IPS DF 6.9 (cell line): ENCODE measurements at places on chromosomes 6 and 20.

GRCh38 chr6:46715141-46715540 lies 20.0 kb downstream of the PLA2G7 start:
- no peak for DNase-seq

DNA sequence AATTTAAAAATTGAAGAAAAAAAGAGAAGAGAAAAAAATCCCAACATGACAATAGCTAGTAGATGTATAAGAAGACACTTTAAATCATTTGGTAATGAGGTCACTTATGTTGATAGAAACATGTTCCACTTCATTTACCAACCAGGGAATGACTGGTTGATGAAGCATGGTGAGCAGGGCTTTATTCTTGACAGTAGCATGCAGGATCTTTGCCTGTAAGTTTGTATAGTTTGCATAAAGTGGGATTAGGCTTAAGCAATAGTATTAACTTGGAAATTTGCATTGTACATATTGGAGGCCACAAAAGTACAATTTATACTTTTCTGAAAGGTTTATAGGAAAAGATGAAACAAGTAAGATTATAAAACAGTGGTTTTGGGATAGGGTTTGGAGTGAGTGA lies 67.0 kb downstream of the NOX3 start:
- no peak for DNase-seq

- no peak for DNase-seq
Observed at GRCh38 chr20:48421547-48421946, 406.3 kb downstream of the PREX1 start.

DNA sequence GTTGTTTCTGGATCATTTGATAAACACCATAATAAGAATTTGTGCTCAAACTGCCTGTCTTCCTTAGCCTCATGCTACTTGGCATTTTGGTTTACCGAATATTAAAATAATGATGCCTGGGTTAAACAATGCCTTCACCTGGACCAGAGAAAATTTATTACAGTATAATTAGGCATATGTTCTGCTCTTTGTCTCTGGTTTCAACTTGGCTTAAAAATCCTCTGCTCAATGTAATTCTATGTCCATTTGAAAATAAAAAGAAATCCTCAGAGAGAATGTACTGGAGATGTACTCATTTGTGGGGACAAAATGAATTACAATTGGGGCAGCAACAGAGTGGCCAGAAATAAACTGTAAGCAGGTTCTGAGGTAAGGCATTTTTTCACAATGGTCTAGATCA lies 95.0 kb downstream of the DST start:
- no peak for DNase-seq

GRCh38 chr6:106626485-106626884 lies 2.8 kb downstream of the RTN4IP1 start:
- no peak for DNase-seq

GRCh38 chr6:158028421-158028820 lies 46.8 kb downstream of the SYNJ2 start:
- no peak for DNase-seq

DNA sequence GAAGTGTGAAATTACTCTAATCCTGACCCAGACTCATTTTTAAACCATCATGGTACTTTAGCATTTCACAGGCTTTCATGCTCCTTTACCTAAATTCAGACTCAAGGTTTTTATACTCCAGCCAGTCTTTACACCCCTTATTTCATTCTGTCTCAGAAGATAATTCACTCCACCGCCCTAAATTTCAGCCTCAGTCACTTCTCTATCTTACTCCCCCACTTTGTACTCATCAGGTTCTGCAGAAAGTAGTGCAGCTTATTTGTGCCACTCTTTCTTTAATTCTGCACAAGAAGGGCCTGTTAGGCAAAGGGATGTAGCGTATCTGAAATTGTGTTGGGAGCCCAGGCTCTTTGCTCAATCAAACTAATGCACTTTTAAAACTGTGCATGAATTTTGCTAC lies 205.5 kb downstream of the ARHGAP18 start:
- DNase-seq: no peak

DNA sequence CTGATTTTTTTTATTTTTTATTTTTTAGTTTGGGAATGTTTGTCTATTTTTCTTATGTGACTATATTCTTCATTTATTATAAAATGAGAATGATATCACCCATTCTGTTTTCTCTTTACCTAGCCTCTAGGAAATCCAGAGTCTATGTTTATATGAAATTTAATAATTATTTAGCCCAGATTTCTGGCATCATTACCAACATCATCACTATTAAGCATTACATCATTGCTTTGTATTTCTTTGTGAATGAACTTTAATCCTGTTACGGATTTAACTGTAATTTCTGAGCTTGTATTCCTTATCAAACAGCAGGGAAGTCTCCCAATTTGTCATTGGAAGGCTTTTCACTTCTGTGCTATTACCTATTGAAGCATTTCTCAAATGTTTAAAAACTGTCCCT lies 72.7 kb upstream of the NOX3 start:
- DNase-seq: no peak

- no peak for DNase-seq
Observed at GRCh38 chr20:59123011-59123677, 40.5 kb upstream of the ZNF831 start.

- no peak for DNase-seq
Observed at GRCh38 chr6:138245751-138246150, 27.5 kb upstream of the PBOV1 start.

- no peak for DNase-seq
Observed at GRCh38 chr6:77015350-77015749, 447.9 kb downstream of the HTR1B start.

GRCh38 chr6:44229376-44230033 lies 6.1 kb downstream of the SLC29A1 start:
- no peak for DNase-seq

DNA sequence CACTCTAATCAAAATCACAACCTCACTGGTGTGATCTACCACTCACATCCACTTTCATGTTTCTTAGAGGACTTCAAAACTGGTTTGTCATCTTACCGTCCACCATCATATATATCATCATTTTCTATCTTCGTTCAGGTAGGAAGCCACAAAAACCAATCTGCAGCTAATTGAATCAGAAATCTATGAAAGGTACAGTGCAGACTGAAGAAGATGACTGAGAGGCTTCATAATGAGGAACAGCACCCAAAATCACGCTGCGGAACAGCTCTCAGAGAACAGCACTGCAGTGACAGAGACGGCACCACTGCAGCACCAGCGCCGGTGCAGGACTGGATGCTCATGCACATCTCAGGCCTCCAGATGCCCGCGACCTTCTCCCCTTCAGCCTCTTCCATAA lies 13.0 kb downstream of the GMDS start:
- DNase-seq: no peak

GRCh38 chr6:141421378-141421777 lies 711.3 kb upstream of the GJE1 start:
- DNase-seq: no peak

DNA sequence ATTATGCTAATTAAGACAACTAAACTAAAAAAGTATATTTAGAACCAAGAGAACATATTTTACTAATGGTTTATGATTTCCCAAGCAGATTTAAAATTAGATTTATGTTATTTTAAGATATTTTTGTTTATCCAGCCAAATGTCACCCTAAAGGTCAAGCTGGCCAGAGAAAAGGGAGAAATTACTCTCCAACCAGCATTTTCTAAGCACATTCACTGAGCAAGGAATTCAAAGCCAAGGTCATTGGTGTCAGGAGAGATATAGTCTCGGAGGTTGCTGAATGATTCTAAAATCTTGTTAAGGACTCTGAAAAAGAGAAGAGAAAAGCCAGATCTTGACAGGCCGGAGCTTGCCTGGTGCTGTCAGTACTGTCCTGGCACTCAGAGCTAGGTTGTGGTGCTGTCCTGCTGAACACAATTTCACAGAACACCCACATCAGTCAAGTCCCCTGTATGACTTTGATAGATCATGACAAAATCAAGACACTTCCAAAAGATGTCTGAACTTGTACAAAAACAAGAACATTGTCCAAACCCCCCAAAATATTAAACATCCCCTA lies 222.3 kb upstream of the SMLR1 start:
- DNase-seq: no peak

DNA sequence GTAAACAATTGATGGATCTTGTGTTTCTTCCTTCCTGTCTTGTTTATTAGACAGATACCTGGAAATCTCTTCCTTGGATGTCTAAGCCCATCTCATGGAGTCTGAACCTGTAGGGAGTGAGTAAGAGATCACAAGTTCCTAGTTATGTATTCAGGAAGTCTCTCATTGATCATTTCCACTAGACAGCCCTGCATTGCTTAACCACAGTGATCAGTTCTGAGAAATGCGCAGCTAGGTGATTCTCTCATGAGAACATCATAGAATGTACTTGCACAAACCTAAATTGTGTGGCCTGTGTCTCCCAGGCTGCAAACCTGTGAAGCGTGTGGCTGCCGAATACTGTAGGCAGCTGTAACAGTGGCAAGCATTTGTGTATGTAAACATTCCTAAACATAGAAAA lies 39.1 kb downstream of the FAM120B start:
- no peak for DNase-seq

DNA sequence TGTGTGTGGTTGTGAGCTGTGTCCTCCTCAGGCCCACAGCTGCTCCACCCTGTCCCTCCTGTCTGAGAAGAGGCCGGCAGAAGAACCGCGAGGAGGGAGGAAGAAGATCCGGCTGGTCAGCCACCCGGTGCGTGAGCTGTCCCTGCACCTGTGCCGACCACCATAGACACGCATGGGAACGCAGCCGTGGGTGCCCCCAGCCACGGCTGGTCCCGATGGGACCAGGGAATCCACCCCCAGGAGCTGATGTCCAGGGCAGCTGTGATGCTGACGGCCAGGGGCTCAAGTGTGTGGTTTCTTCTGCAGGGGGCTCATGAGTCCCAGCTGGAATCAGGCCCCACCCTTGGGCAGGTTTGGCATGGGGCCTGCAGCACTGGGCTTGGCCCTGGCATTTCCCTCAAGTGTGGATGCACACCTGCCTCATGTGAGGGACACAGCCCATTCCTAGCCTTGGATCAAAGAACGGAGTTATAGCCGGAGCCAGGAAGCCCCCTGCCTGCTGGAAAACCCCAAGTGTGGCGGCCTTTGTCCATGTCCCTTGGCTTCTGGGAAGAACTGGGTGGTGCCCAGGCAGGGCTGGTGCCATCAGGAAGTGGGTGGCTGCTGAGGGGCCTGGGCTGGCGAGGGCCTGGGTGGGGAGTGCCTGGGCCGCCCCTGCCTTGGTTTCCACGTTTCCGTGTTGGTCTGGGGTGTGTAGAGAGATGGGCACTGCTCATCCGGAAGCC lies 4.6 kb upstream of the TNFRSF6B start:
- no peak for DNase-seq

- no peak for DNase-seq
Observed at GRCh38 chr6:83827050-83827449, 26.1 kb upstream of the RIPPLY2 start.

- DNase-seq: no peak
Observed at GRCh38 chr6:107611094-107611810, 121.3 kb downstream of the SOBP start.

DNA sequence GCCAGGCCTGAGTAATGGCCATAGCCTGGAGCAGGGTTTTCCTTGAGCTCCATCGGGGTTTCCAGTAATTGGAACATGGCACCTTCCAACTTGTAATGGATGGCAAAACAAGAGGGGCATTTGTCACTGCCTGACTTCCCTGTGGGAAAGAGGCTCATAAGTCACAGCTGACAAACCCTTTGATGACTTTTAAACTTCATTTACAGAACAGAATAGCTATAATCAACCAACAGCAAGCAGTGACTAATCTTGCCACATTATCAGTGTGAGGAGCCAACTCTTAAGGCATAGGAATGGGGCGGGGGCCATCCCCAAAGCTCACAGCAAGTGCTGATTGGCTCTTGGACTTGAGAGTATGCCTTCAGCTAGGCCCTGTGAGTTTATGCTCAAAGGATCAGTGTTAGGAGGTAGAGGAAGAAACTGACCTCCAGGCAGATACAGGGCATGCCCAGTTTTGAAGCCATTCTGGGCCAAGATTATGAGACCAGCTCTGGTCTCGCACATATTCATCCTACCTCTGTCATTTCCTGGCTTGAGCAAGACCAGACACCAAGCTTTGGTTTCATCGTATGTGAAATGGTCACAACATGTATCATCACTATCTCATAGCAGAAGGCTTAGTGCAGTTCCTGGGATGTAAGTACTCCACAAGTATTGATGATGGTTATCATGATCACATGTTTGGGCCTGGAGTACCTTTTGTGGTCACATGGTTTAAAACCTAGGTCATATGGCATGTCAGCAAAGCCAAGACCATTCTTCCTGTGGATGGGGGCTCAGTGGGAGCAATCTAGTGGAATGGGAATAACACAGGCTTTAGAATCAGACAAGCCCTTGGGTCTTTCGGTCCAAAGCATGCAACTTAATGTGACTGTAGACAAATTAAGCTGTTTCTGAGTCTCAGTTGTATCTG lies 49.2 kb downstream of the EIF2S2 start:
- DNase-seq: no peak

GRCh38 chr6:43058531-43058930 lies 703 bp downstream of the MRPL2 start:
- DNase-seq: no peak

GRCh38 chr6:136525586-136526195 lies 24.5 kb downstream of the MAP7 start:
- no peak for DNase-seq

- no peak for DNase-seq
Observed at GRCh38 chr6:47247227-47247797, 62.4 kb downstream of the TNFRSF21 start.

DNA sequence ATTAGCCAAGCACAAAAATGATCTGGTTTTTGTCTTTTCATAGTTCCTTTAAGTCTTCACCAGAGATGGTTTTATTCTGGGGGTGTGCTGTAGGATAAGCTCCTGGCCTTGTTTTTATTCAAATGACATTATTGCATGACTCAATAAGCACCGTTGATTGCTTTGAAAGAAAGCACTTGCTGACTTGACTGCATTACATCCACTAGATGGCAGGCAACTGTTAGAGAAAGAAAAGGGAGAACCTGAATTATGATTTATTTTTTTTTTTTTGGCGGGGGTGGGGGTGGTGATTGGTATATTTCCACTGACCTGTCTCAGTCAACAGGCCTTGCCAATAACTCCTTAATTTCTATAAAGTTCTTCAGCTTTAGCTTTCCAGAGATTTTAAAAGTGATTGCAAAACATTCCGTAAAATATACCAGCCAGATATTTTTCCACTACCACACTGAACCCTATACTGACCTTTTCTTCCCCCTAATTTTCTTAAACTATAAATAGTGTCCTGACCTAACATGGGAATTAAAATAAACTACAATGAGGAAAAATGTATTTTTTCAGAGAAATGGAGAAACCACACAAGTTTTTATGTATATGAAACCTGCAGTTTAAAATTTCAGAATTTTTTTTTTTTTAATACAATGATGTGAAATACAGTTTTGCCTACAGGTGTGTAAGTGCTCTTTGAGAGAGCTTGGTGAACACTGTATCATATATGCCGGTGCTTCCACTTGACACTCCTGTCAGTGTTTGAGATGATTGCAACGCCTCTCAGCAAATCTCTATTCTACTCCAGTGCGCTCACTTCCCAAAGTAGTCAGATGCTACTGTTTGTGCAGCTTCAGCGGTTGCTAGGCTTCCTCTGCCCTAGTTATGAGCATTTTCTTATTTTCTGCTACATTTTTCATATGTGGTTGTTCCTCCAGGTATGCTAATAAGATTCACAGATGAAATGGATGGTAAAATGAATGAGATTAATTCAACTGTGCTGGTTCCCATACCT lies 274.3 kb downstream of the CD109 start:
- peak; percentile 13 for DNase-seq
